Stimulated activated CD8-positive, alpha-beta memory T cell treated with anti-CD3 and anti-CD28 coated beads, Interleukin-4, amount 100 ng/mL, for 4 hours (primary cell): ENCODE measurements at places on chromosomes 12 and 14.

- no peak for DNase-seq
Observed at GRCh38 chr12:116968986-116969385, 58.2 kb downstream of the FBXW8 start.

- DNase-seq, result no peak
Observed at GRCh38 chr14:70785556-70785955, 23.8 kb downstream of the MAP3K9 start.

GRCh38 chr12:21526053-21526452 is at the start of gene SPX:
Gene SPX (plus strand): TSS chr12:21526296. CDS start chr12:21526473, 177 bp downstream.
- no peak for DNase-seq

GRCh38 chr14:51621654-51622053 is 30.1 kb upstream of the FRMD6 start:
- DNase-seq, result no peak
